ENCODE measurements at places on chromosomes 4 and X.
A peak's percentile ranks its signal among the peaks of the same experiment; 100 is the strongest.

GRCh38 chr4:155208258-155209054 lies at the start of gene NPY2R:
Gene NPY2R (plus strand): TSS chr4:155208636. CDS start chr4:155213940, 5,304 bp downstream.
- DNase-seq, result no peak

- DNase-seq, result no peak
Observed at GRCh38 chrX:133297284-133297683, 79.1 kb upstream of the TFDP3 start.

GRCh38 chrX:47662144-47662657 lies 3.2 kb upstream of the UXT start:
- no peak for DNase-seq

GRCh38 chr4:104860238-104861123 lies 286.2 kb upstream of the TET2 start:
- DNase-seq, result peak; percentile 70

DNA sequence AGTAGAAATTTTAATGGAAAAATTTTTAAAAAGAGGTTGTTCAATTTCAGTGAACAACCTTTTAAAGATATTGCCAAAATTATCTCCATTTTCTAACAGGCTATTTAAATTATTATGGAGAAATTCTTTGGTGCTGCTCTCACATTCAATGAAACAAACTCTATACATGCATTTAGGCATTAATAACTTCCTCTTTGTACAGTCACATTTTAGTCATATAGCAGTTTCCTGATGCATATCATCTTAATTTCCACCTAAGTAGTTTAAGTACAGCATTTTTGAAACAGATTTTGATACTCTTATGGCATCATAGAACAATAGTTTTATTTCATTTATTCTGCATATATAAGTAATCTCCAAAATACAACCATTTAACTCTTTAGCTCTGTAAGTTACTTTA lies 500.1 kb downstream of the STPG2 start:
- DNase-seq, result no peak

GRCh38 chrX:47958761-47959342 lies 44.9 kb downstream of the ZNF182 start:
- no peak for DNase-seq

DNA sequence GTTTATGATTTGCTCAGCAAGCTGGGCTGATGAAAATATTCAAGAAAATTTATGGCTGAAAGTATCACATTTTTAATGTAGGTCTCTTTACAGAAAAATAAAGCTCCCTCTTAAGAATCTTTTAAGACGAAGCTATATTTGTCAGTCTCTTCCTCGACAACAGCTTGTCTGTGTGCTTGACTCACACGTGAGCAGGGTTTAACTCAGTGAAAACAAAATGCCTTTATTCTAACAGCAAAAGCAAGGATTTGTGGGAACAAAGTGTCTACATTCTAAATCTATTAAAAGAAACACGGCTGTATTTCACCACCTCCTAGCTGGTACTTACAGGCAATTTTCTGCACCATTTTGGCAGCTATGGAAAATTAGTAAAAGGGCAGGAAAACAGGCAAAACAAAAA lies 75.5 kb downstream of the NYX start:
- no peak for DNase-seq

DNA sequence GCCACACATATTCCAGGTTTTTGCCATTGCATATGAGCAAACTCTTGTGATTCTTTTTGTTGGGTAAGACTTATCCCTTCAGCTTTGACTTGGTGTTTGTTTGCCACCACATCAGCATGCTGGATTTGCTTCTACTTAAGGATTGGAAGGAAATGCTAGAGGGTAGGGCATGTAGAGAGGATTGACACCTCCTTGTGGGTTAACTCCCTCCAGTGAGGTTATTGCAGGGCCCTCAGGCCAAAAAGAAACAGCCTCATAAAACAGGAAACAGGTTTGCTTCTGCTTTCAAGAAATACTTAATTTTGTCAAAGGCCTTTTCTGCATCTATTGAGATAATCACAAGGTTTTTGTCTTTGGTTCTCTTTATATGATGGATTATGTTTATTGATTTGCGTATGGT lies 15.2 kb upstream of the INPP4B start:
- no peak for DNase-seq

DNA sequence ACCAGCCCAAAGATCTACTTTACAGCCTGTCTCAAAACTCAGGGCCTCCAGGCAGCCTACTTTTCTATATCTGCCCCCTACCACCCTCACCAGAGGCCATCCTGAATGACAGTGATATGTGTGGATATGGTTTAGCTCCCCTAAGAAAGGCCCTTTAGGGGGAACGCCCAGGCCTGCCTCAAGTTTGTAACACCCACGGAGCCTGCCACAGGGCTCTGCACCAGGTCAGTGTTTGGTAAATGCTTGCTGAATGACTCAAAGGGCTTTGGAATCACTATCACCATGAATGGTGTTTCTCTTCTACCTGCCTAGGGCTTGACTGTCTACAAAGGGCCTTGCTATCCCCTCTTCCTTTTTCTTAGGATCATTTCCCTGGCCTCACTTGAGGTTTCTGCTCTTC lies 11.3 kb upstream of the LONRF3 start:
- DNase-seq, result no peak

GRCh38 chrX:47960406-47960805 lies 43.4 kb downstream of the ZNF182 start:
- DNase-seq, result no peak

DNA sequence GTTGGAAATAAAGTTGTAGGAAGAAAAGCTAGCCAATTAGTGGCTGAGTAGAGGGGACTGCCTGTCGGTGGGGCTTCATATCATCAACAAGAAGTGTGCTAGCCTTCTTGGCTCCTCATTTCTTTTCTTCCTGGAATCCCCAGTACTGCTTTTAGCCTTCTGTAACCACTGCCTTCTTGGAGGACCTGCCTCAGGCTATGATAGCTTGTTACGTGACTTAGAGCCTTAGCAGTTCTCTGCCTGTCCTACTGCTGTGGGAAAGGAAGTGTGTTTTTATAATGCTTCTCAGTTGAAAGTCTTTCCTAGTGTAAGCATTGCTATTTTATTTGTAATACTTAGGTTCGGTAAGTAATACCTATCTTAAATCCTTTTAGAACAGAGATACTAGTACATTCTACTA lies 61.9 kb downstream of the LARP1B start:
- DNase-seq, result no peak

DNA sequence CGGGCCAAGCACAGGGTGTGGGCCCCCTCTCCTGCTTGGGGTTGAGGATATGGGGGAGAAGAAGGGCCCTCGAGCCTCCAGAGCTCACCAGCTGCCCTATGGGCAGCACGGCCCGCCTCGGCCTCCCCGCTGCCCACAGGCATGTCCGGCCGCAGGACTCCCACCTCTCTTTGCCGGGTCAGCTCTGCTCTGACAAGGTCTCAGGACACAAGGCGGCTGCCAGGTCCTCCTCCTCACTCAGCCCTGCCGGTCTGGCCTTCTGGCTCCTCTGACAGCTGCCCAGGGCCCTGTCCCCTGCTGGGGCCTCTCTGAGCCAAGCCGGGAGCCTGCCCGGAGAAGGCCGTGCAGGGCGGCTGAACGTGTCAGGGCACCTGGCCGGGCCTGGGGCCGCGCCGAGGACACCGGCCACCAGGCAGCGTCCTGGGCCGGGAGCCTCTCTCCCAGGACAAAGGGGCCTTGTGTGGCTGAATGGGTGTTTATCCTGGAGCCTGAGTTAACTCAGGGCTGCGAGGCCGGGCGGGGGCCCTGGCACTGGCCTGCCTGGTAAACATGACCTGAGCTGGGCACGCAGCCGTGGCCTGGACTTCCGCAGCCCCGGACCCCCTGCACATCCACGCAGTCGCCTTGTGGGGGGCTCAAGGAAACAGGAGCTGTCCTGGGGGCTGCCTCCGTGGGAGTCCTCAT lies 25.7 kb downstream of the TACC3 start:
- DNase-seq, result no peak

DNA sequence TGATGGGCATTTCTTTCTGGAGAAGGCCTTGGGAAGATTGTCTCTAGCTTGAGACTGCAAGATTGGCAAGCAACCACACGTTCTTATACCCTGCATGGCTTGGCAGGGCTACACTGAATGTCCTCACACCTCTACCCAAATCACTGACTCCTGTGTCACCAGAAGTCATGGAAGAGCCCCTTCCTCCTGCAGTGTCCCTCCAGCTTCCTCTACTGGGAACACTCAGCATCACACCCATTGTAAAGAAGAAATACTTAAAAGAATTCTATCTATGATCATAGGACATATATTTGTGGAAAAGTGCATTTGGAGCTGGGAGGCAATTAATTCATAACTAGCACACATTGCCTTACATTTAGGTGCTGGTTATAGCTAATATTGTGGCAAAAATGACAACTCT lies 113.1 kb downstream of the CCSER1 start:
- no peak for DNase-seq

GRCh38 chr4:138659812-138660316 lies 355.7 kb upstream of the NOCT start:
- DNase-seq, result peak; percentile 15

- no peak for DNase-seq
Observed at GRCh38 chr4:135838889-135839288, 1637.3 kb upstream of the PABPC4L start.

- no peak for DNase-seq
Observed at GRCh38 chr4:23373261-23373660, 516.6 kb downstream of the PPARGC1A start.

DNA sequence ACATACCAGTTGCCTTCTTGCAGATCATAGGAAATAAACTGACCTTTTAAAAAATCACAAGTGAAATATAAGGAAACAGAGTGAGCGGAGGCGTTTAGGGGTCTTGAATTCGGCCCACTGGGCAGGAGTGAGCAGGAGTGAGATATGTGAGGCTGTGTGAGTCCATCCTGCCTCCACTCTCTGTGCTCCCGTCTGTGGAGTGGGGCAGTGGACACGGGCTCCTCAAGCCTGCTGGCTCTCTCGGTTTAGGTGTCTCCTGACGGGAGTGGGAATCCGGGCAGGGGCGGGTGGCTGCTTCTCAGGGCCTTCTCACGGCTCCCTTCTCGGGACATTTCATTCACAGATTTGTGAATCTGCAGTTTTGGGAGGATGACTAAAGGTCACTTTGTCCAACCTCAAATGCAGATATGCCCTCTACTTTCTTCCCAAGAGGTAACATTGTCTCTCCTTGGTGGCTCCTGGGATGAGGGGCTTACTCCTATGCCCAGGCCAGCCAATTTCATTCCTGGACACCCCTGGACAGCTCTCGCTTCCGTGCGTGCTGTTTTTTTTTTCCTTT lies 27.6 kb downstream of the CYTL1 start:
- DNase-seq, result no peak

DNA sequence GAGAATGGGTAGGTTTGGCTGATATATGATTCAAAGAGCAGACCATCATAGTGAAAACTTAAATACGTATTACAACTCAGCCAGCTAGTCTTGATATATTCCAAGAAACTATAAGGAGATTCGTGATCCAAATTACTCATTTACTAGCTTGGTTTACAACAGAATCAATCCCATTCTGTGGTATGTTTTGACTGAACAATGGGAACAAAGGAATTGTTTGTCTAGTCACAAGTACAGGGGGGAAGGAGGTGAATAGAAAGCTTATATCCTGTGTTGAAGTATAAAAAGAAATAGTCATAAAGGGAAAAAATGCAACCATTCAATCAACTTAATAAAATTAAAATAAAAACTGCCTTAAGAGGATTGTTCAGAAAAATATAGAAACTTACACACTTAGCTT lies 17.0 kb downstream of the C4orf54 start:
- no peak for DNase-seq

- DNase-seq, result no peak
Observed at GRCh38 chr4:177375372-177375771, 65.7 kb downstream of the NEIL3 start.

DNA sequence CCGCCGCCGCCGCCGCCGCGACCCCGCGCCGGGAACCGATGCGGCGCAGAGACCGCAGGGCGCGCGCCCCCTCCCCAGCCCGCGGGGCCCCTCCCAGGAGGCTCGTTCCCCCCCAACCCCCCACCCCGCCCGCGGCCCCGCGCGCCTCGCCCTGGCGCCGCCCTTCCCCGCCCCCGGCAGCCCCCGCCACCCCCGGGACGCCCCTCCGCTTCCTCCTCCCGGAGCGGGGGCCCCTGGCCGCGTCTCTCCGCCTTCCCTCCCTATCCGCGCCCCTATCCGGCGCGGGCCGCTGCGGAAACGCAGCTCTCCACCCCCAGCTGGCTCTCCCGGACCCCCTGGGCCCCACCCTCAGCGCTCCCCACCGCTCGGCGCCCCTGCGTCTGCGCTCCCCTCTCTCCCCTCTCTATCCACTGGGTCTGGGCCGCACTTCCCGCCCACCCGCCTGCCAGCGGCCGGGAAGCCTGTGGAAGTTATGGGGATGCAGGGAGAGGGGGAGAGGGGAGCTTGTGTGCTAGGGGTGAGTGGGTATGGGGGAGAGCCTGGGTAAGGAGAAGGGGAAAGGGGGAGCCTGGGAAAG lies at the start of gene TMEM271:
TMEM271 (minus strand) TSS at position 51 of the 577 bp plus-strand sequence. CDS start 233 bp downstream, outside the sequence.
- DNase-seq, result no peak

DNA sequence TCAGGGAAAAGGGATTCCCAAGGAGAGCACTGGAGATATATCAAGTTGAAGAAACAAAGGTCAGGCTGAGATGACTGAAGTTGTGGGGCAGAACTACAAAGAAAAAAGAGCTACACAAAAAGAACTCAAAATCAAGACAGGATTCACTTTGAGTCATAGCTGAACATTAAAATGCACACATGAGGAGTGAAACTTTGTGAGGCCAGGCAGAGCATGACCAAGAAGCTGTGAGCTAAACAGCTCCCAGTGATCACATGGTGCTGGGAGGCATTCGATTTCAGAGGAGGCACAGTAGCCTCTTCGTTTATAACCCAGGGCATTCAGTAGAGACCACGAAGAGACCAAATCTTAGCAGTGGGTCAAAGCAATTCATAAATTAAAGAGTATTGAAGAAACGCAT lies 145.3 kb downstream of the ATRX start:
- no peak for DNase-seq

GRCh38 chrX:69538321-69538876 lies 34.3 kb downstream of the NALF2 start:
- DNase-seq, result peak; percentile 10

DNA sequence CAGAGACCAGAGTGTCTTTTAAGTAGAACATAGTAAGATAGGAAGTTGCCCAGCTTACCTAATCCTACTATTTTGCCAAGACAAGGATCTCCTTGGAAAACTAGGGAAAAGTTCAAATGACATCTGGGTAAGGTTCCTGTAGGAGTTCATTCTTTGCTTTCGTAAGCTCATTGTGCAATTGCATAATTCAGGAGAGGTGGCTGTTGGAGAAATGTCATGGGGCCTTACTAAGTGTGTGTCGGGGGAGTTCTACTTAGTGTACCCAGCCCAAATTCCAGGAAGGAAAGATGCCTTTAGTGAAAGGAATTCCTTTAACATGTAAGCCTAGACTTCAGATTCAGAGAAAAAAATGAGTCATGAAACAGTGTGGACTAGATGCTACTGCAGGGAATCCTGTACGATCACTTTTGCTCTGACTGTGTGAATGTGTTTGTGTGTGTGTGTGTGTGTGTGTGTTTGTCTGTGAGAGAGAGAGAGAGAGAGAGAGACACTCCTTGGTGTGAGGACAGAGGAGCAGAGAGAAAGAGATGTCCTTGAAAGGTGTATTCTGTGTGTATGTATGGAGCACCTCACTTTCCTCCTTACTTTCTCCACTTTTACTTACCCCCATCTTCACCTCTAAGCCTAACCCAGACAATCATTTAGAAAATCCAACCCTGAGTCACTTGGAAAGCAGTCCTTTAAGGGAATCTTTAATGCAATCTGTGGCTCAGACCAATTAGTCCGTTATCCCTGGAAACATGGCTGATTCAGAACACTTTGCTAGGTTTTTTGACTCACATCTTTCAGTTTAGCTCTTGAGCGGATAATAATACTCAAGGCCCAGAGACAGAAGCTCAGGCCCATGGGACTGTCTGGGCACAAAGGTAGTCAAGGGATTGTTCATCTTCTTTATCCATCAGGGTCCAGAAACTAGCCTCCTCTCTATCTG lies 114.5 kb upstream of the ACSL4 start:
- DNase-seq, result no peak
